Endodermal cell (in vitro differentiated cells): ENCODE measurements at places on chromosomes 6 and 20. TPM values are rescaled to one million over a fixed set of nuclear protein-coding genes. Genes with fewer than 3 reads are reported as not detected.

The RUNX2 gene
- total RNA-seq, result 0.20 and 0.26 TPM in 2 replicates

The ERVFRD-1 gene
- total RNA-seq, result not detected in 2 replicates

The VGLL2 gene
- 0.15 TPM in 1 of 2 replicates, not detected in the other for total RNA-seq

The MAFB gene
- 1.5 to 3.7 TPM (median 1.9 TPM) in 3 replicates for total RNA-seq

The FAM229B gene
- 24.3 to 27.0 TPM (median 25.9 TPM) in 3 replicates for total RNA-seq

The DAAM2 gene
- total RNA-seq, result 1.2 and 1.9 TPM in 2 replicates

The CENPW gene
- 42.2 and 47.2 TPM in 2 replicates for total RNA-seq

The SPACA1 gene
- total RNA-seq, result not detected in 3 replicates

The GMPR gene
- total RNA-seq, result 4.9 and 7.1 TPM in 2 replicates

The DACT2 gene
- total RNA-seq, result 39.9 and 44.0 TPM in 2 replicates

The TTBK1 gene
- total RNA-seq, result 0.61 and 0.62 TPM in 2 replicates

The TREML4 gene
- not detected in 2 replicates for total RNA-seq

The OR2H2 gene
- not detected in 2 replicates for total RNA-seq

The BANF2 gene
- not detected in 2 replicates for total RNA-seq

The SYCP2 gene
- total RNA-seq, result 0.33 to 1.4 TPM (median 1.2 TPM) in 3 replicates

The METTL24 gene
- total RNA-seq, result 1.3 to 2.0 TPM (median 1.9 TPM) in 3 replicates

The HMGN4 gene
- total RNA-seq, result 64.1 to 80.4 TPM (median 79.8 TPM) in 3 replicates

The CTAGE9 gene
- not detected in 2 replicates for total RNA-seq

The SDHAF4 gene
- total RNA-seq, result 40.5 to 47.4 TPM (median 43.2 TPM) in 3 replicates

The LZTS3 gene
- 23.6 and 26.8 TPM in 2 replicates for total RNA-seq

The C6orf52 gene
- 1.7 to 4.1 TPM (median 2.1 TPM) in 3 replicates for total RNA-seq

The SLC22A23 gene
- total RNA-seq, result 12.4 and 13.3 TPM in 2 replicates

The DBNDD2 gene
- total RNA-seq, result 62.5 and 63.2 TPM in 2 replicates

The THBS2 gene
- 0.45 to 0.93 TPM in 2 of 3 replicates, not detected in the other for total RNA-seq

The TNFRSF6B gene
- total RNA-seq, result not detected in 3 replicates

The OPN5 gene
- not detected in 3 replicates for total RNA-seq

The FERMT1 gene
- total RNA-seq, result 2.5 to 5.3 TPM (median 4.1 TPM) in 3 replicates

The WFDC5 gene
- total RNA-seq, result not detected in 3 replicates

The GJA1 gene
- total RNA-seq, result 706 to 831 TPM (median 755 TPM) in 3 replicates

The SLC22A16 gene
- not detected in 2 replicates for total RNA-seq

The RIPPLY2 gene
- 0.88 to 1.2 TPM (median 0.96 TPM) in 3 replicates for total RNA-seq

The ENTPD6 gene
- total RNA-seq, result 77.1 and 78.6 TPM in 2 replicates

The CEP57L1 gene
- total RNA-seq, result 17.6 to 19.7 TPM (median 19.3 TPM) in 3 replicates

The SAMD5 gene
- 0.49 to 0.93 TPM (median 0.69 TPM) in 3 replicates for total RNA-seq

The OTOR gene
- total RNA-seq, result not detected in 2 replicates

The LCA5 gene
- 5.2 and 6.4 TPM in 2 replicates for total RNA-seq

The PTPRT gene
- 1.6 to 2.3 TPM (median 2.3 TPM) in 3 replicates for total RNA-seq

The SLC17A2 gene
- not detected in 3 replicates for total RNA-seq
